Renal cortical epithelial cell (primary cell): ENCODE measurements at places on chromosomes 1 and 21. TPM values are rescaled to one million over a fixed set of nuclear protein-coding genes. Genes with fewer than 3 reads are reported as not detected.

The KLHL21 gene
- 29.5 and 59.7 TPM in 2 replicates for total RNA-seq

The RGSL1 gene
- 0.15 TPM in 1 of 2 replicates, not detected in the other for total RNA-seq

The OR4F16 gene
- 0.10 TPM in 1 of 2 replicates, not detected in the other for total RNA-seq

The FCMR gene
- 0.05 TPM in 1 of 2 replicates, not detected in the other for total RNA-seq

The PARP1 gene
- 93.8 and 127 TPM in 2 replicates for total RNA-seq

The ANXA9 gene
- 0.30 and 1.6 TPM in 2 replicates for total RNA-seq

The CYP4A22 gene
- total RNA-seq = not detected in 2 replicates

The PARS2 gene
- total RNA-seq = 4.5 and 9.2 TPM in 2 replicates

The OR2M7 gene
- not detected in 2 replicates for total RNA-seq

The PHF13 gene
- total RNA-seq = 8.2 and 22.4 TPM in 2 replicates
